ENCODE measurements at places on chromosomes 5 and 9.

GRCh38 chr9:93071464-93071863, 13.0 kb downstream of the SUSD3 start:
- no peak for DNase-seq

DNA sequence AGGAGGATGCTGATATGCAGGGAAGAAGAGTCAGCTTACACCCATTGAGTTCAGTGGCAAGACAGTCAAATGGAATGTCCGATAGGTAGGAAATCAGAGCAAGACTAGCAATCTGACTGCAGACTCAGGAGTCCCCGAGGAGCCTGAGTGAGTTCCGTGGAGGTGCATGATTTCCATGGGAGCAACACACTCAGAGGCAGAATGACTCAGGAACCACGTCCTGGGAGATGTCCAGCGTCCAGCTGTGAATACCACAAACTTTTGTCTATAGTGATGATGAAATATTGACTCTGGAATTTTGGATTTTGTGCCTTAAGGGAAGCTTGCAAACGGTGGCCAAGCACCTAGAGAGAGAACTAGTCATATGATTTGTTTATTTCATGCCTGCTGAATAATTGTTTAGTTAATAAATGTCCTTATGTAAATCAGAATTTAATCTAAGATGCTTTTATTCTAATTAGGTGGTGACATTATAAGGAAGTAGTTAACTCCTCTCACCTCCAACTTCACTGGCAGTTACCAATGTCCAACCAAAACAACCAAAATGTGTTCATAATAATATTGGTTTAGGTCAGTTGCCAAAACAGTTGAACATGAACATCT, 100.4 kb downstream of the PDE4D start:
- DNase-seq, result no peak

DNA sequence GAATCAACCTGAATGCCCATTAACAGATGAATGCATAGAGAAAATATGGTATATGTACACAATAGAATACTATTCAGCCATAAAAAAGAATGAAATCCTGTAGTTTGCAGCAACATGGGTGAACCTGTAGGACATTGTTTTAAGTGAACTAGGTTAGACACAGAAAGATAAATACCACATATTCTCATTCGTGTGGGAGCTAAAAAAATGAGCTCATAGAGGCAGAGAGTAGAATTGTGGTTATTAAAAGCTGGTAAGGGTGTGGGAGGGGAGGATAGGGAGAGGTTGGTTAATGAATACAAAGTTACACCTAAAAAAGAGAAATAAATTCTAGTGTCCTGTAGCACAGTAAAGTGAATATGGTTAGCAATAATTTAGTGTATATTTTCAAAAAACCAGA, 23.5 kb downstream of the PTTG1 start:
- DNase-seq, result no peak

- no peak for DNase-seq
Observed at GRCh38 chr5:169795338-169795737, 158.3 kb downstream of the DOCK2 start.

- DNase-seq, result no peak
Observed at GRCh38 chr9:107886826-107887225, 397.3 kb upstream of the KLF4 start.

DNA sequence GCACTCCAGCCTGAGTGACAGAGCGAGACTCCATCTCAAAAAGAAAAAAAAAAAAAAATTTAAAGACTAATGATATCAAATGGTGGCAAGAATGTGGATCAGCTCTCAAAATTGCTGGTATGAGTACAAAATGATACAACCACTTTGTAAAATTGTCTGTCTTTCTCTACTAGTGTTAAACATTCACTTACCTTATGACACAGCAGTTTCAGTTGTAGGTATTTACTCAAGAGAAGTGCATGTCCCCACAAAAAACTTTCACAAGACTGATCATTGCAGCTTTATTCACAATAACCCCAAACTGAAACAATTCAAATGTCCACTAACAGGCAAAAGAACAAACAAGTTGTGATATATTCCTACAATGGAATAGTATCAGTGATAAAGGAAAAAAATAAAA, 14.7 kb upstream of the CETN3 start:
- no peak for DNase-seq

- no peak for DNase-seq
Observed at GRCh38 chr5:152403046-152403445, 2.0 kb downstream of the NMUR2 start.

GRCh38 chr5:145044970-145045369, 790.2 kb downstream of the PRELID2 start:
- no peak for DNase-seq

- no peak for DNase-seq
Observed at GRCh38 chr9:134662143-134662876, 20.7 kb downstream of the COL5A1 start.

GRCh38 chr9:33466565-33467495, 6.9 kb downstream of the NOL6 start:
- no peak for DNase-seq

DNA sequence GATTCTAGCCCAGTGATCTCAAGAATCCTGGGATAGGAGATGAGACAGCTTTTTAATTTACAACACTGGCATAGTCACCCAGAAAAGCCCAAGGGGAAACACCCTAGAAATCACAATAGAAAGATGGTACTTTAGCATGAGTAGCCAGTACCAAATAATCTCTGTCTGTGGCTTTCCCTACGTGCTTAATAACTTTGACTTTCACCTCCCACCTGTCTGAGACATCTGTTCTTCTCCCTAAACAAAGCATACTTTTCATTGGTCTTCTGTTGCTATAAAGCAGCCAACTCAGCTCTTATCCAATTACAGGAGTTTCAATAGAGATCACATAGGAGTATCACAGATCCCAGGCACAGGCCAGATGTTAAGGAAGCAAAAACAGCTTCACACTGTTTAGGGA, 10.4 kb downstream of the MARCHF3 start:
- DNase-seq, result no peak

DNA sequence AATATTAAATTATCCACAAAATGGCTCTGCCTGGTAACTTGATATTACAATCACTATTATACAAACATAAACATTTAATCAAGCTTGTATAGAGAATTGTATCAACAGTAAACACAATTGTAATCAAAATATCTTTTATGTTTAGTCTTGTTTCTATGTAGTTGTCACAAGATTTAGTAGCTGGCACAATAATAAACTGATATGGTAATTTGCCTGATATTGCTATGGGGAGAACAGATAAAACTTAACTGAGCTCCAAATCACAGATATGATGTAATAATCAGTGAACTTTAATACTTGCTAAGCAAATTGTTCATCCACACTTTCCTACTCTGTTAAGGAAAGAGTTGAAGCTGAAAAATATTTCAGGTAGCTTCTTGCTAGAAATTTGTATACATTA, 189.8 kb downstream of the MPDZ start:
- no peak for DNase-seq

DNA sequence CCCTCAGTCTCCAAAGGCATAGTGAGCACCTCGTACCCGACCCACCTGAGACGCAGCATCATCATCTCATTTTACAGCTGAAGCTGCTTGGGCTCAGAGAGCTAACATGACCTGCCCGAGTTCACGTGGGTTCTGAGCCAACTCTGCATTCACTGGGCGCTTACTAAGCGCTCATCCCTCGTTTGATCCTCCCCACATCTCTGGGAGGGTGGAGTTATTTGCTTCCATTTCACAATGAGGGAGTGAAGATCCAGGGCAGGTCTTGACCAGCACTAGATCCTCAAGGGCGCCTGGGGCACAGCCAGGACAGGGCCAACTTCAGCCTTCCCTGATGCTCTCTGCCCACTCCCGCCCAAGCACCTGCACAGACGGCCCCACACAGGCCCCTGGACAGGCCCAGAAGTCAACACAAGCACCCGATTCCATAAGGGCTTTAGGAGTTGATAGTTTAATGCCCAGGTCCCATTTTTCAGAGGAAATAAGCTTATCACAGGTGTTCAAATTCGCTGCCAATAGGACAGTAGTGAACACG, 80.8 kb downstream of the HRH2 start:
- DNase-seq, result no peak

- DNase-seq, result no peak
Observed at GRCh38 chr9:103427696-103428095, 432.6 kb downstream of the CYLC2 start.

DNA sequence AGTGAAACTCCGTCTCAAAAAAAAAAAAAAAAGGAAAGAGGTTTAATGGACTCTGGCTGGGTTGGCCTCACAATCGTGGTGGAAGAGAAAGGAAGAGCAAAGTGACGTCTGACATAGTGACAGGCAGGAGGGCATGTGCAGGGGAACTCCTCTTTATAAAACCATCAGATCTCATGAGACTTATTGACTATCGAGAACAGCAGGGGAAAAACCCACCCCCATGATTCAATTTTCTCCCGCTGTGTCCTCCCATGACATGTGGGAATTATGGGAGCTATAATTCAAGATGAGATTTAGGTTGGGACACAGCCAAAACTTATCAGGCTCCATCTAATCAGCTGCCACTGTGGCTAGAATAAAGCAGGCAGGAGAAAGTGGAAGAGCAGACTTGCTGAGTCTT, 610.4 kb upstream of the NUDT12 start:
- DNase-seq, result no peak

DNA sequence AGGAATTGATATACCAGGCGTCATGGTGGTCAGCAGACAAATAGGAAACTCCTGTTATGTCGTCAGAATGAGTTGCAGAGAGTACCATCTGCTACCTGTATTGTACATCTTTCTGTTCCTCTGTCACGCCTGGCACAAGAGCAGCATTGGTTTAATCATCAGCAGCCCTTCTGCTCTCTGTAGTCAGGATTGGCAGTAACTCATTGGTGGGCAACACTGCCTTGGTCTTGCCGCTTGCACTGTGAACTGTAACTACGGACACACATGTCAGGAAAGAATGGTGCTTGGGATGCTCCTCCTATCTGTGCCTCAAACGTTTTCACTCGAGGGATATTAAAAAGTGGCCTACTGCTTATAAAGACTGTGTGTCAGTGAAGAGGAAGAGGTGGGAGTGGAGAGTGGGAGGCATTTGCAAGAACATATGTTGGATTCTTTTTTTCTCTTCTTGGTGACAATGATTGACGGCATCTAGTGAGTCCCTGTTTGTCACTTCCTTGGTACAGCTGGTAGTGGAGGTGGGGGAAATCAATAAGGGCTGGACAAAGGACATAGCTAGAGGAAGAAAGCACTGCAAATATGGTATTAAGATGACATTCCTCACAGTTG, 76.6 kb downstream of the F2RL2 start:
- DNase-seq, result no peak

- no peak for DNase-seq
Observed at GRCh38 chr5:89303033-89303480, 420.1 kb upstream of the MEF2C start.

DNA sequence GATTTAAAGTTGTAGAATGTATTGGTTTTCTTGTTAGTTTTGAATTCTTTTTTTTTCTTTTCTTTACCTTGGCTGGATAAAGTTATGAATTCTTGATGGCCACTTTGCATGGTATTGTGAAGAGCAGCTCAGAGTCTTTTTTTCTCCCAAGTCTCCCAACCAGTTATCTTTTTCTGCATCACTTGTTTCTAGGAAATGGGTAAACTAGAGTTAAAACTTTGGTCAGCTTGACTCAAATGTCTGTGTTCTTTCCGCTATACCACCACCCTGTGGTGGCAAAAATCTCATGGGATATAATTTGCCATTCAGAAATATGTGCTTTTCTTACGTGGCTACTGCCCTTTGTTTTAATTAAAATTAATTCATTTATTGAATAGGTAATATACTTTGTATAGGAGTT, 113.2 kb downstream of the UNC13B start:
- no peak for DNase-seq

DNA sequence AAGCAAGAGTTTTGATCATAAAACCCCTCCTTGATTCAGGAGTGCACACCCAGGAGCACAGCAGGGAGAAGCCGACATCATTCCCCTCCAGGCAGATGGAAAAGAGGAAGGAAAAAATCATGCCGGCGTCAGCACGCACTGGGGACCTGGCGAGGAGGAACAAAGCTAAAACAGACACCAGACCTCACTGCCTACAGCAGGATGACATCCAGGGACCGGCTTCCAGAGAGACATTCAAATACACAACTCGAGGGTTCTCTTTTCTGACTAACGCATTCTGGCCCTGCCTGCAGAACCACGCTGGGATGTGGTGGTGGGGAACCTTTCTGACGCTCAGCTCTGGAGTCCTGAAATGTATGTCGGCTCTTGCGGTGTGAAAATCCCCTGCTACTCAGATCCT, 2.7 kb downstream of the UBAC1 start:
- no peak for DNase-seq

DNA sequence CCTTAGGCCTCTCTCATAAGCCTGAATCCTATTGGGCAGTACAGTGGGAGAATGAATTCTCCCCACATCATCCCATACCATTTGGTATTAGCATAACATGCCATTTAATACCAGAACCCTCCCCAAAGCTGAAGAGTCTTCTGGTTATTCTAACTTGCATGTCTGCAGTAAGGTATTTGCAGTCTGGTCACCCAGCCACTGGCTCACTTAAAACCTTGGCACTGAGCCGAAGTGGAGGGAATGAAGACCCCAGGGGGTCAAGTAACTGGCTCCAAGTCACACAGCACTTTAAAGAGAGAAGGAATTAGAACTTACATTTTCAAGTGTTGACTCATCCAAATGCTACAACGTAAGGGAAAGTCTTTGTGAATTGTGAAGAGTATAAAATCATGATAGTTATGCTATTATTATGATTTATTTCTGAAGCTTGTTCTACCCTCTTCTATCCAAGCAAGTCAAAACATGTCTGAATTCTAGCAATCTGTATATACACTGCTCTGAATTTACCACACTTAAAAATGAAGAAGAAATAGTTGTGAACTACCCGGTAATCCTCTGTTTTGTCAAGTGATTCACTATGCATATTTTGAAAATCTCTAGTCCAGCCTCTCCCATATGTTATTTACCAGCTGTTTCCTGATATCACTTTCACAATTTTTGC, 28.5 kb downstream of the GLRA1 start:
- DNase-seq, result no peak

DNA sequence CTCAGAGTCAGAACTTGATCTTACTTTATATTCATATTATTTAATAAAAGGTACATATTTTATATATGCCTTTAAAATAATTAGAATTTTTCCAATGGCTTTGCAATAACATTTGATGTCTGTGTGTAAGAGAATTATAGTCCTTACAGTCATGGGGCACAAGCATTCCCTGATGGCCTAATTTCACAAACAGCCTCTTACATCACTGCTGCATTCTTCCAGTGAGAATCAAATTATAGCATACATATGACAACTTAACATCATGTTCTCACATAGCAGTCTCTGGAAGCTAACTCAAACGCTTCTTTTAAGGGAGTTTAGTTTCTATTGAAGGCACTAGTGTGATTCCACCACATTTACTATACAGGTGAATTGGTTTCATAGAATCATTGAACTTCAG, 15.3 kb upstream of the PRUNE2 start:
- no peak for DNase-seq
